ENCODE measurements at places on chromosomes 2 and 18.

DNA sequence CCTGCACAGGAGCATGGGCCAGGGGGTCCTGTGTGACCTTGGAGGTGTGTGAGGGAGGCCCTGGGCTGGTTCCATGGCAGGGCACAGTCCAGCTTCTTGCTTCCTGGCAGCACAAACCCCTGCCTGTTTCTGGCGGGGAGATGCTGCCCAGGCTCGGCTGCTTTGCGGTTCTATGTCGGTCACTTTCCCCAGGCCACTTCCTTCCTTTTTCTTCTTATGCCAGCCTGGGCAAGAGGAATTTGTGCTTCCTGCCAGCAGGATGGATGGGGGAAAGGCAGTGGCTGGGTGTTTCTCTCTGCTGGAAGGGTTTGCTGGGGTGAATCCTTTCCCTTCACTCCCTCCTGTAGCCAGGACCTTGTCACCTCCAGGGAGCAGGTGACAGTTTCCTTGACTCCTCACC is 24.3 kb downstream of the ASAP2 start:
- no peak for DNase-seq

GRCh38 chr2:48589170-48589767 is 28.4 kb upstream of the GTF2A1L start:
- peak; percentile 29 for DNase-seq

- no peak for DNase-seq
These were observed 331.6 kb downstream of the CLIP4 start for GRCh38 chr2:29446847-29447246.

DNA sequence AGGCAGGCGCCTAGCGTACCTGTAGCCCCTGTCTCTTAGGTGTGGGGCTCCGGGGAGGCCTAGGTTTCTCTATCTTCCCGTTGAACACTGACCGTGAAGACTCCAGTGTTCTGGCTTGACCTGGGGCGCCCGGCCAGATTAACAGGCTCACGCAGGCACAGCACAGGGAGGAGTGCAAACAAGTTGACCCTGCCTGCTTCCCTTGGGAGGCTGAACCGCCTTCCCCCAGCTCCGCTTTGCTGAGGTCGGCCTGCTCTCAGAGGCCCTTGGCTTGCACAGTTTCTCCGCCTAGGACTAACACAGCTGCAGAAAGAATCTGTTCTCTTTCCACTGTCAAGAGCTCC is 567 bp downstream of the PCYOX1 start:
- DNase-seq: peak; percentile 54

Data from fibroblast of the conjunctiva (primary cell).